Activated naive CD8-positive, alpha-beta T cell treated with anti-CD3 and anti-CD28 coated beads, Interleukin-2, amount 10 ng/mL, durations not matched to agents 7 days and 5 days (primary cell): ENCODE measurements at places on chromosomes 3 and 15. TPM values are rescaled to one million over a fixed set of nuclear protein-coding genes. Genes with fewer than 3 reads are reported as not detected.

The ITGA11 gene
- 0.57 TPM for total RNA-seq

- DNase-seq, result no peak
Measured at GRCh38 chr3:108525256-108525655, 14.9 kb upstream of the MYH15 start.

DNA sequence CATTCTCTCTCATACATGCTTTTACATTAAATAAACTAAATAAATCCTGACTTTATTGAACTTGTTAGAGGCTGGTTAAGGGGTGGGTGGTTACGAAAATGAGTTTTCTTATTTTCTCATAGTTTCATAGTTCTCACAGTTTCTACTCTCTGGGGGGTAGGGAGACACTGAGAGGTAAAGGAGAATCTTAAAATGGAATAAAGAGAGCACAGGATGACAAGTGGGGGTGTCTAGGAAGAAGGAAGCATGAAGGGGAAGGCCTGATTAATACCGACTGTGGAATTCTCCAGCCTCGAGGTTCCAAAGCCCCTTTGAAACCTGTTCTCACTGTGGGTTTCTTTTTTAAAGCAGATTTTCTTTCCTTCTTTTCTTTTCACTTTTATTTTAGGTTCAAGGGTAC, 66.4 kb upstream of the TRA2B start:
- no peak for DNase-seq

DNA sequence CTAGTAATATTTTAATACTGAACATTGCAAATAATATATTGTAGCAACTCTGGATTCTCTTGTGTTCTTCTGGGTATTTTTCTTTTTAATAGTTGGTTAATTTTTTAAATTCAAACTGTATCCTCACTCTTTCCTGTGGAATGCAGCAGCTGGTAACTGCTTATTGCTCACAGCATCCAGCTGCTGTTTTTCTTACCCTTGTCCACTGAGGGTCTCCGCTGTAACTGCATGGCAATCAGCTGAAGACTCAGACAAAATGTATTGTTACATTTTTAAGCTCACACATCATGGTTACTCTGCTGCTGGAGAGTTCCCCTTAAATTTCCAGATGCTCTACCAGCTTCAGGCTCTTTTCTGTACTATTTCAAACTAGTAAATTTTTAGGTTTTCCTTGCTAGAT, 227.6 kb downstream of the MBNL1 start:
- no peak for DNase-seq

DNA sequence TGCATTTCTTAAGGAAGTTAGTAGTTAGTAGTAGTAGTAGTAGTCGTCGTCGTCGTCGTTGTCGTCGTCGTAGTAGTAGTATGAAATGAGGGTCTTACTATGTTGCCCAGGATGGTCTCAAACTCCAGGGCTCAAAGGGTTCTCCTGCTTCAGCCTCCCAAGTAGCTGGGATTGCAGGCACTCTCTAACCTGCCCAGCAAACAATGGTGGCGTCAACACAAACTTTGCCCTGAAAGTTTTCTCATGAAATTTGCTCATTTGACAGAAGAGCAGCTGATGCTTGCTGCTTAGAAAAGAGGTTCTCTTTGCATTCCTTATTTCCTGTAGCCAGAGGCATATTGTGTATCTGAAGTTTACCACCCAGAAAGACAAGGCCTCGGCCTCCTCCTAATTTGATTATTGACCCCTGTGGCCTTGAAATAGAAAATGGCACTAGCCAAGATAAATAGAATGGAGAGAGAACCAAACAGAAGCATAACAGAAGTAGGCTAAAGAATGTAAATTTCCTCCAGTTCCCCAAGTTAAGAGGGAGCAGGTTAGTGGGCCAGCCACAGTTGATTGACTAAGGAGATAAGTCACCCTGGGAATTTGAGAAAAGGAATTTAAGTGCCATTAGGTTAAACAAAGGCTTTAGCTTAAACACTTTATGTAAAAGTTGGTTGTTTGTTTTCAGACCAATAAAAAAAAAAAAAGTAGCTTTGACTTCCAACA, 166.2 kb upstream of the ROBO2 start:
- DNase-seq, result no peak

DNA sequence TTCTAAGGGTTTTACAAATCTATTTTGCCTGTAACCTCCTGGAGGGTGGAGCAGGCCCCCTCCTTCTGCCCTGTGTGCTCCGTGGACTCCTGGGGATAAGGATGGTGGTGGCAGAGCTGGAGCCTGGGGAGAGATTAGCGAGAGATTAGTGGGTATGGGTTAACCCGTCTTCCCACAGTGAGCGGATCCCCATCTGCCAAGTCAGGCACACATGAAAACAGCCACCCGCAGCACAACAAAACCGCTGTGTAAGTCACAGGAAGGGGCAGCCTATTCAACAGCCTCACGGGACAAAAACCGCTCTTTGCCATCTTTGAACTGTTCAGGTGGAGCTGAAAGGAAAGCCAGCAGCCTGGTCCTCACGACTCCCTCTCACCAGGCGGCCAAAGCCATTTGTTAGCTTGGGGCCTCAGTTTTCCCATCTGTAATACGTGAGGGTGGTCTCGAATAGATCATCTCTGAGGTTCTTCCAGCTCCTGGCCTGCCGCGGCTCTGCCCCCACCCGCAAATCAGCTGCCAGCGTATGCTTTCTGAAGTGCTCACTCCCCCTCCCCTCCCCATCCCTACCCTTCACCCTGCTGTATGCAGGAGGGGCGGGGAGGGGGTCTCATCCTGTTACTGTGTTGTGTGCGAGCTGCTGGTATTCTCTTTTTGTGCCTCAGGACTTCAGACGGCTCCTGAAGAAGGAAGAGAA, 43.6 kb downstream of the PDIA5 start:
- no peak for DNase-seq
